Cerebellar cortex (tissue), 1 donor: ENCODE measurements at places on chromosomes 2 and 18.

GRCh38 chr2:218329826-218330593 is 26.6 kb upstream of the CATIP start:
- DNase-seq = no peak

- no peak for DNase-seq
Observed at GRCh38 chr18:40921845-40922629, 1033.0 kb upstream of the PIK3C3 start.

GRCh38 chr2:10371441-10372196 is 68.9 kb downstream of the HPCAL1 start:
- no peak for DNase-seq

- DNase-seq = no peak
Observed at GRCh38 chr18:25050605-25051004, 301.4 kb downstream of the ZNF521 start.
